Activated CD4-positive, alpha-beta T cell treated with anti-CD3 and anti-CD28 coated beads for 36 hours (primary cell): ENCODE measurements at places on chromosomes 4 and X. TPM values are rescaled to one million over a fixed set of nuclear protein-coding genes. Genes with fewer than 3 reads are reported as not detected.

XAGE1B gene
- total RNA-seq: not detected

NPY5R gene
- not detected for total RNA-seq

FGF5 gene
- total RNA-seq: not detected

FAM13A gene
- total RNA-seq: 5.0 TPM

ENAM gene
- not detected for total RNA-seq

GRCh38 chr4:169312690-169313422 is 42.1 kb upstream of the SH3RF1 start:
- no peak for DNase-seq

DNA sequence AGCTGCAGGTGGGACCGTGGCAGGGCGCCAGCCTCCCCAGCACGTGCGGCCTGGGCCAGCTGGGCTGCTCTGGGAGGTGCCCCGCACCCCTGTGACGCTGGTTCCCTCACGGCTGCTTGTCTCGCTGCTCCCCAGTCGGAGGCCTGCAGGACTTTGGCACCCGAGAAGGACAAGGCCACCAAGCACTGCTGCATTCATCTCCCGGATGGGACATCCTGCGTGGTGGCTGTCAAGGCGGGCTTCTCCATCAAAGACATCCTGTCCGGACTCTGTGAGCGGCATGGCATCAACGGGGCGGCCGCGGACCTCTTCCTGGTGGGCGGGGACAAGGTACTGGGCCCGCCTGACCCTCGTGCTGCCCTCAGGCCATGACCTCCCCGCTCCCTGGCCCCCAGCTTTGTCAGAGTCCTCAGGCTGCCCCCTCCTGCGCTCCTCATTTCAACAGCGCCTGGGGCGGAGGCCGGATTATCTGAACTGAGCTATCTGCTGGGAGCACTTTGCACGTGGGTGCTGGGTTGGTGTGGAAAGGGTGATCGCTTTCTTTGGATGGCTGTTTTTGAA is 19.4 kb upstream of the HGFAC start:
- no peak for DNase-seq

DNA sequence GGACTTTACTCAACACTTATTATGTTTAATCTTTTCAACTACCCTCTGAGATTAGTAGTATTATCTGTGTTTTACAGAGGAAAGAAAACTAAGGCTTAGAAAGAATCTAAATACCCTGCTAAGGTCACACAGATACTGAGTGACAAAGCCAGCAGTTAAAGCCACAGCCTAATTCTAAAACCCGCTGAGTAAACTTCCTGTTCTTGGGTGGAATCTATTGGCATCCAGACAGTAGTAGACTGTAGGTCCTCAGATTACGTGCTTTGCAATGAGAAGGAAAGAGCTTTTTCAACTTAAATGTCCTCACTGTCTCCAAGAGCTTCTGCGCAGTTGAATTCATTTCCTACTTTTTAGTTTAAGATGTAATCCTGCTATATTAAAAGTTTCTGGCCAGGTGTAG is 126.0 kb downstream of the TENM3 start:
- no peak for DNase-seq

DNA sequence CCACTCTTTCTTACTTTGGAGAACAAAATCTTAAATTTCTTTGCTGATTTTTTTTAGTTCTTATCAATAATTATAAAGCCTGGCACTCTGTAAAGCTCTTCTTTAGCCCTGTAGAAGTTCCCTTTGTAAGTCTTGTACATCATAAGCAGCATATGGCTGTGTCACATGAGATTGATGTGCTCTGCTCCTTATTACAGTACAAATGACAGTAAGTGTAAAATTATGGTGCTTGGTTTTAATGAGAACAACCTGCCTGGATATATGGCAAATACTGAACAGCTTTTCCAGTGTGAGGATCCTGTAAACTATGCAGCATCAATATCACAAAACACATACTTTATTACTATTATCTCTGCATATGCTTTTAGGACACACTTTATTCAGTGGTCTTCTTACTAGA is 145.9 kb upstream of the GNPDA2 start:
- DNase-seq: no peak

GRCh38 chr4:152348670-152349069 is 187.2 kb downstream of the FBXW7 start:
- DNase-seq: no peak

- no peak for DNase-seq
Measured at GRCh38 chr4:127469542-127469941, 163.2 kb upstream of the INTU start.

DNA sequence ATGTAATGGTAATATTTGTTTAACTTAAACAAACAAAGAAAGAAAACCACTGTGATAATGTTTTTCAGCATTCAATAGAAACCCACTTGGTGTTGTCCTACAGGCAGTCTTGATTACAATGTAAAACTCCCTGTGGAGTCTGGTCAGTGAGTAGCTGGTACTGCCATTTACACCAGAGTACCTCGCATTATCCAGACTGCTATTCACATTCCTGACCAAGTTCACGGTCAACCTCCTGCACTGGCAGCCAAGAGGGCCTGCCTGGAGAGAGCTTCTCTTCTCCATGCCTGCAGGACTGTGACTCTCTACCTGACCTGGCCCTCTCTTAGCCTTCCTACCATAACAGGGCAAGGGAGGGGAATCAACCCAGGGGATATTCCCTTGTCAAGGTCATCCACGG is 2.9 kb upstream of the LONRF3 start:
- no peak for DNase-seq

DNA sequence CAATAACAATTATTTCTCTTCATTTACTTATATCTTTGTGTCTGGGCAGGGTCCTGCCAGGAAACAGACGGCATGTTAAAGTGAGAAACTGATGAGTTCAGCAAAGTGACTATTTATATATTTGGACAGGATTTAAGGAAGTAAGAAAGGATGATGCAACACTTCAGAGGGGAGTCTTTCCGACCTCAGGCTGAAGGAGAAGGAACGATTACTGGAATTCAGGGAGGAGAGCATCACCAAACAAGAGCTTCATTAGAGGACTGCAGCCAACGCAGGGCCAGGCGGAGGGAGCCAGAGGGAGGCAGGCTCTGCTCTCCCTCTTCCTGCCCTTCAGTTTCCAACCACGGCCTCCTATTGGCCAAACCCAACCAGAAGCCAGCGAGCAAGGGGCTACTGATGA is 1.5 kb upstream of the TLR7 start:
- no peak for DNase-seq
